ENCODE measurements at places on chromosomes 12 and 14.

DNA sequence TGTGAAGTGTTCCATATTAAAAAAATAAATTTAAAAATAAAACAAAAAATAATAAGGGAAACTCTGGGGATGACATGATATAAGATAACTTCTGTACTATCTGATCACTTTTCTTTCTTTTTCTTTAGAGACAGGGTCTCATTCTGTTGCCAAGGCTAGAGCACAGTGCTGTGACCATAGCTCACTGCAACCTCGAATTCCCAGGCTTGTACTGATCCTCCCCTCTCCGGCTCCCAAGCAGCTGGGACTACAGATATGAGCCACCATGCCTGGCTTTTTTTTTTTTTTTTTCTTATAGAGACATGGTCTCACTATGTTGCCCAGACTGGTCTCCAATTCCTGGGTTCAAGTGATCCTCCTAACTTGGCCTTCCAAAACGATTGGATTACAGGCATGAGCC is 10.4 kb upstream of the MIPOL1 start:
- DNase-seq = no peak

DNA sequence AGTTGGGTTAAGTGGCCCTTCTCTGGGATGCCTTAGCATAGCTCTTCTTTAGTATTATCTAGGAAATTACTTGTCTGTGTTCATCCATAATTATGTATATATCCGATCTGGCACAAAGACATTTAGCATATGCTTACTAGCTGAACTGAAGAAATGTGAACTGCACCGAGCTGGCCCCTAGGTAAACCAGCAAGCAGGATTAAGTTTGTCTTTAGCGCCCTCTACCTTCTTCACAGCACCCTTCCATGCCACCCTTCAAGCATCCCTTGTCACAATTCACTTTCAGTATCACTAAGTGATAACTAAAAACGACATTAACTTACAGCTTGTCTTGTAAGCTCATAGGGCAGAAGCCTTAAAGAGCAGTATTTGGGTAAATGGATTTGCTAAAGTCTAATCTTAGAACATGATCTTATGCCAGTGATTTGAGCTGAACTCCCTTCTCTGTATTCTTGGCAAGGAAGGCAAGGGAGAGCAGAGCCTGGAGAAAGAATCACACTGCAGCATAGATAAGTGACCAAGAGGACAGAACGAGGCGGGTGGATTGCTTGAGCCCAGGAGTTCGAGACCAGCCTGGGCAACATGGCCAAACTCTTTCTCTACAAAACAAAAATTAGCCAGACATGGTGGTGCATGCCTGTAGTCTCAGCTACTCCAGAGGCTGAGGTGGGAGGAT is 2.6 kb upstream of the HAL start:
- peak; percentile 65 for DNase-seq

DNA sequence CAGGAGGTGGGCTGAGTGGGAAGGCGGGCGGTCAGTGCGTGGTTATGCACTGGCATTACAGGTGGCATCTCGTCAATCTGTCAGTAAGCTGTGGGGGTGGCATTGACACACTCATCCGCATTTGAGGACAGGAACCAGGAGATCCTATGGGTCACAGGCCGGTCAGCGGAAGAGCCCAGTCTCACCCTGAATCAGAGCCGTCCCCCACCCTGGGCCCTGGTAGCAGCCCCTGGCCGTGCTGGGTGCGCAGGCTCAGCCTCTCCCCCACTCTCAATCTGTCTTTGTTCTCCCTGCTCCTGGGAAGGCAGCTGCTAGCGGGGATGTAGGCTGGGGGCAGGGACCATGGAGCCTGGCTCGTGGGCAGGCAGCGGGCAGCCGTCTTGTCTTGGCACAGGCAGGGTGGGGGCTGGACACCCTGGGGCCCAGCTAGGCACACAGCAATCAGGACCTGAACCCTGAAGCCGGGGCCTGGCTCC is 5.1 kb downstream of the INF2 start:
- no peak for DNase-seq

GRCh38 chr12:112270673-112271072 is 111.6 kb downstream of the HECTD4 start:
- no peak for DNase-seq

GRCh38 chr14:58716706-58717105 is 78.9 kb downstream of the DACT1 start:
- DNase-seq = peak; percentile 37

GRCh38 chr12:75483431-75483830 is 2.9 kb downstream of the GLIPR1 start:
- DNase-seq = peak; percentile 45

DNA sequence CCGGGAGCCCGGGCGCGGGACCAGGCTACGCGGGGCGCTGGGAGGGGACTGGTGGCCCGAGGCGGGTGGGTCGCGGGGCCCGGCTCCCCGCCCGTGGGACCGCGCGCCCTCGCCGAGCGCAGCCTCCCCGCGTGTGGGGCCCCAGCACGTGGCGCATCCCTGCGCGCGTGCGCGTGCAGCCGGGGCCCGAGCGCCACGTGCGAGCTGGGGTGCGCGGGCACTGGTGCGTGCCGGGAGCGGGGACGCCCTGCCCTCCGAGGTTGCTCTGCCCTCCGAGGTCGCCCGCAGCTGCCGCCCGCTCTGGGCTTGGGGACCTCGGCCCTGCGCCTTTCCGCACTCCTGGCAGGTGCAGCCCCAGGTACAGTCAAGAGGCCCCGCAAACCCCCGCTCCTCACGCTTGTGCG is 365 bp upstream of the CCDC88C start:
- no peak for DNase-seq

GRCh38 chr12:25195056-25195971 is at the start of the genes DNAI7 and ETFRF1:
Gene DNAI7 (minus strand): TSS chr12:25195160. CDS start chr12:25195078, 82 bp downstream.
Gene ETFRF1 (plus strand): TSS chr12:25195237. CDS start chr12:25203957, 8,720 bp downstream.
- peak; percentile 87 for DNase-seq

GRCh38 chr12:58502226-58502625 is 418.1 kb downstream of the LRIG3 start:
- DNase-seq = peak; percentile 44

GRCh38 chr14:89775151-89775550 is 179.4 kb downstream of the EFCAB11 start:
- peak; percentile 25 for DNase-seq

GRCh38 chr12:132510746-132511477 is 21.0 kb downstream of the FBRSL1 start:
- DNase-seq = no peak

GRCh38 chr12:117522559-117522958 is 161.1 kb upstream of the NOS1 start:
- peak; percentile 72 for DNase-seq

DNA sequence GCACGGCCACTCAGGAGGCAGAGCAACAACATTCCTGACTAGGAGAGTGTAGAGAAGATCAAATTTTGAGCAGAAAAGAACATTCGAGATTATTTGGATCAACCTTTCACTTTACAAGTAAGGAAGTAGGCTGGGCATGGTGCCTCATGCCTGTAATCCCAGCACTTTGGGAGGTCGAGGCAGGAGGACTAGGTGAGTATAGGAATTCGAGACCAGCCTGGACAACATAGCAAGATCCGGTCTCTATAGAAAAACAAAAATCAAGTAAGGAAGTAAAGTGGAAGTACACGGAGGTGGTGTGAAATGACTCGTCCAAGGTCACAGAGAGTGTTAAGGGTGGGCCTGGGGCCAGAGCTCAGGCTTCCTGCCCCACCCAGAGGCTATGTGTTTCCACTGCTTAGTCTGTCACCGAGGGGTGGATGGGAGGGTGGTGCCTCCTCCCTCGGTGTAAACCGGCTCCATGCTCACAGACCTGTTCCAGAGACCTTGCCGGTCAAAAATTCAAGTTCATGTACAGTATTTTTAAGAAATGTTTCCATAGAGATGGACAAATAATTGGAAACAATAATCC is 51.9 kb downstream of the MAP1LC3B2 start:
- DNase-seq = no peak
